ENCODE measurements at places on chromosomes 5 and 9.
A peak's percentile ranks its signal among the peaks of the same experiment; 100 is the strongest.

- DNase-seq = no peak
These were observed 165.5 kb downstream of the TTLL11 start for GRCh38 chr9:121927636-121928035.

DNA sequence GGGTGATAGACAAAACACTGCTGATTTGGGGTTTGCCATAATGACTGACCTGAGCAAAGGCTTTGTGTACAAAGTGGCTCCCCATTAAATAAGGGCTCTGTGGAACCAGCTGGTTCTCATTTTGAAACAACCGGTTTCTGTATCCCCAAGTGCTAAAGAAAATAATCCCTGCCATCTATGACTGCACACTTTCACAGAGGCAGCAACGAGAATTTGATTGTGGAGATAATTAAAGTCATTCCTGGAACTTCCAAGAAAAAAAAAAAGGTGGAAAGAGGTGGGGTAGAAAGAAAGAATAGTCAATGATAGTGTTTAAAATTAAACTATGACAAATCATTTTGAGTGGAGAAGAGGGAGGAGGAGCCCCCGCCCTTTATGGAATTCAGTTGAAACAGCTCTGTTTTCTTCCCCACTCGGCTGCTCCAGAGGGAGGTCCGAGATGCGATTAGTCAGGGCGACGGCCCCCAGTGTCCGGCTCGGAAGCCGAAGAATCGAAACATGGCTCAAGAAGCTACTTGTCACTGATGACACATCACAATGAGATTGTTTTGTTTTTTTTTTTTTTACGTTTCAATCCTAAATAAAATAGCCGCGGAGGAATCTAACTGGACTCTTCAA, 38.4 kb downstream of the EBF1 start:
- DNase-seq = peak; percentile 83

GRCh38 chr9:127323393-127323792, 58.8 kb downstream of the GARNL3 start:
- DNase-seq = no peak

DNA sequence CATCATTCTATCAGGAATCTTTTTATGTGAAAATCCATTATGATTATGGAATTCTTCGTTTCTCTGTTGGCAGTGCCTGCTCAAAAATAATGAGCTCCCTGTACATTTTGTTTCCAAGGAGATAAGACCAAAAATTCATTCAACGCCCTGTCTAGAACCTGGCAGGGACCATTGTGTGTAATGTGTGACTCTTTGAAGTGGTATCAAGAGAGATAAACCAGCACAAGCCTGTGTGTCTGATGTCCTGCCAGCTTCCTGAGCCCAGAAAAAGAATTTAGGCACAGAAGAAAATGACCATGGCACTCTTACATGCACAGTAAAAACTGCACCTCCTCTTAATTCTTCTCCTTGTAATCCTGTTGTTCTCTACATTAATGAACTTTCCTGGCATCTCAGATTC, 177.4 kb downstream of the SAXO1 start:
- no peak for DNase-seq

DNA sequence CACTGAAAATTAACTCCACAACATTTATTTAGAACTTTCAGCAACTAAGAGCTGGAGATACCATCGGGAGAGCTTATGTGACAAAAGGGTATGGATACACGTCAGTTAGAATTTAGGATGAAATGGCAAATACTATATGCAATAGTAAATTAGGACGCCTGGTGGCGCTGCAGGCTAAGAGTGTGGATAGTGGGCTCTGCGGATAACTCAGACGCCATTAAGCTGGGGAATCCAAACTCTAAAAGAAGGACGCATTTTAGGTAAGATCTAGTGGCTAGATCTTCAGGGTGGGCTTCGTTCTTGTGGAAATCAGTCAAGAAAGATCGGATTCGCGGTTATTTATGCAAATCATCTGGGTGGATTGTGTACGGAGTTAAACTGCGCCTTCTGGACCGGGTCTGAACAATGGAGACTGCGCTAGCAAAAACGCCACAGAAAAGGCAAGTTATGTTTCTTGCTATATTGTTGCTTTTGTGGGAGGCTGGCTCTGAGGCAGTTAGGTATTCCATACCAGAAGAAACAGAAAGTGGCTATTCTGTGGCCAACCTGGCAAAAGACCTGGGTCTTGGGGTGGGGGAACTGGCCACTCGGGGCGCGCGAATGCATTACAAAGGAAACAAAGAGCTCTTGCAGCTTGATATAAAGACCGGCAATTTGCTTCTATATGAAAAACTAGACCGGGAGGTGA, at the start of gene PCDHB5:
Gene PCDHB5, plus strand, starts transcription at position 177 of the 688 bp plus-strand sequence. Its CDS starts 229 bp downstream, at position 406.
- peak; percentile 1 for DNase-seq

DNA sequence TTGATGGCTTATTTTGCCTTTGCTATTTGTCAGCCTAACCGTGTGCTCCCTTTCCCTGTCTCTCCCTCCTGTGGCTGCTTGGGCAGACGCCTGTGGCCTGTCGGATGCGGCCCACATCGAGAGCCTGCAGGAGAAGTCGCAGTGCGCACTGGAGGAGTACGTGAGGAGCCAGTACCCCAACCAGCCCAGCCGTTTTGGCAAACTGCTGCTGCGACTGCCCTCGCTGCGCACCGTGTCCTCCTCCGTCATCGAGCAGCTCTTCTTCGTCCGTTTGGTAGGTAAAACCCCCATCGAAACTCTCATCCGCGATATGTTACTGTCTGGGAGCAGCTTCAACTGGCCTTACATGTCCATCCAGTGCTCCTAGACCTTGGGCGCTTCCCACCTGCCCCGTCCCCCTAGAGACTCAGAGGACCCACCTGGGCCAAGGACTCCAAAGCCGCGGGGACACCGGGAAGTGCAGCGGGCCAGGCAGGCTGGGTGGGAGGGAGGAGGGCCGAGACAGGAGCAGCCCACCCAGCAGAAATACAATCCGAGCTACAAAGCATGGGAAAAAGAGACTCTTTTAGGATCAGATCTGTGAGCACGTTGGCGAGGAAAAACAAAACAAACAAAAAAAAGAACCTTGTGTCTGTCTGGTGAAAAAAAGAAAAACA, 10.6 kb downstream of the NR2F1 start:
- no peak for DNase-seq

DNA sequence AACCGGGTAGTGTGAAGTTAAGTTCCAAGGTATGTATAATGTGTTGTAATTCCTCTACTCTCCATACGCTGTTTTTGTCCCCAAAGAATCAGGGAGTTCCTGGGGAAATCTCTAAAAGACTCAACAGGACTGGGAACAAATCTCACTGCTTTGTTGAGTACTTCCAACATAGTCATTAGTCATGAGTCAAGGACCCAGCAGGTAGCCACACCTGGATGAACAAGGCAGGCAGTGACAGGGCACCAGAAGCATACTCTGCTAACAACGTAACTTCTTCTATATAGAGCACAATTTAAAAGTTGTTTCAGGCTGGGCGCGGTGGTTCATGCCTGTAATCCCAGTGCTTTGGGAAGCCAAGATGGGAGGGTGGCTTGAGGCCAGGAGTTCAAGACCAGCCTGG, 126.8 kb downstream of the SLC1A3 start:
- no peak for DNase-seq

DNA sequence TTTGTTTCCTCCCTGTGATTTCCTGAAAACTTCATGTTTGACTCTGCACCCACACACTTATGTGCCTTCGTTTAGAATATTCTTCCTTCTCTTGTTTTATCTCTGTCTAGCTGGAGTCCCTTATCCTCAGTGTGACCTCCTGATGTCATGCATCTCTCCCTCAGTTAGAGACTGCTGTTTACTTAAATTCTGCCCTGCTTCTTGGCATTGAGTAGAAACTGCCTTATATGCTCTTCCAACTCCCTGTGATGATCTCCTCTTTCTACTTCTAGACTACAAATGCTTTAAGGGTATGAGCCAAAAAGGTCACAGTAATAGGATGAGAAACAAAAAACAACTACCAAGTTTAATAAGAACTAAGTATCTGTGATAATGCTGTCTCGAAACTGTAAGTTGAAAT, 12.2 kb downstream of the FGF10 start:
- no peak for DNase-seq

GRCh38 chr9:87226896-87227295, 270.8 kb upstream of the DAPK1 start:
- DNase-seq = peak; percentile 63

GRCh38 chr9:100125910-100126309, 26.9 kb downstream of the INVS start:
- DNase-seq = no peak

- DNase-seq = no peak
These were observed 729 bp upstream of the RORB start for GRCh38 chr9:74496406-74496805.

- DNase-seq = peak; percentile 72
These were observed 2.9 kb downstream of the JAK2 start for GRCh38 chr9:4987961-4988421.

GRCh38 chr5:102796498-102796897, 41.4 kb downstream of the PAM start:
- peak; percentile 22 for DNase-seq

DNA sequence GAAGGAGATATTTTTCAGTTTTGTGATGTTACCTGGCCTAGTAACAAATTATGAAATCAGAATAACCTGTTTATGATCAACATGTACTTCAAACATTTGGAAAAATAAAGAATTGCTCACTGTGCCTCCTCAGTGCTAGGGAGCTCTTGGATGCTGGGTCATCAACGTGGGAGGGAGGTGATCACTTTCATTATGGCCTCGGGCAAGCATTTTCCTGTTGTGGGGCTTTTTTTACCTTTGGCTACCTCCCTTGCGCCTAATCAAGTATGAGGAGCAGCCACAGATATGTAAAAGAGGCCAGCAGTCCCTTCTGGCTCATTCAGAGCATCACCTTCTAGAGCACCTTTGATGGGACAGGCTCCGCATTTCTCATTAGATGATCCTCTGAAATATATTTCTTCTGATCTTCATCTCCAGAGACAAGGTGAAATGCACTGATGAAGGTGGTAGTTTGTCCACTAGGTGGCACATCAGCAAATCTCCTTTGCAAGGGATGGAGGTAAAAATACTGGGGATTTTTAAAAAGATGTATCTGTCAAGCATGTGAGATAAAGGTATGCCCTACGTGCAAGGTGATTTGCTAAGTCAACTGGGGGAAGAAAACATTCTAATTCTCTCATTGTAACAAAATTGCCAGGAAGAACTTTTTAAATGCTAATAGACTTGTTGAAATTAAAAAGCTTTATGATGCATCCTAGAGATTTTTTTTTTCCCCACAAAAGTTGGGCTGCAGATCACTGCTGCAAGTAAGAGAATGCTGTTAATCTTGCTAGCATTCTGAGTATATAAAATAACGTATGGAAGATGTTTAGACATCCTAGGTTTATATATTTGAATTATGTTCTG, 218.2 kb downstream of the MAST4 start:
- DNase-seq = peak; percentile 53

GRCh38 chr9:129007035-129007765, 20.9 kb downstream of the SH3GLB2 start:
- no peak for DNase-seq

DNA sequence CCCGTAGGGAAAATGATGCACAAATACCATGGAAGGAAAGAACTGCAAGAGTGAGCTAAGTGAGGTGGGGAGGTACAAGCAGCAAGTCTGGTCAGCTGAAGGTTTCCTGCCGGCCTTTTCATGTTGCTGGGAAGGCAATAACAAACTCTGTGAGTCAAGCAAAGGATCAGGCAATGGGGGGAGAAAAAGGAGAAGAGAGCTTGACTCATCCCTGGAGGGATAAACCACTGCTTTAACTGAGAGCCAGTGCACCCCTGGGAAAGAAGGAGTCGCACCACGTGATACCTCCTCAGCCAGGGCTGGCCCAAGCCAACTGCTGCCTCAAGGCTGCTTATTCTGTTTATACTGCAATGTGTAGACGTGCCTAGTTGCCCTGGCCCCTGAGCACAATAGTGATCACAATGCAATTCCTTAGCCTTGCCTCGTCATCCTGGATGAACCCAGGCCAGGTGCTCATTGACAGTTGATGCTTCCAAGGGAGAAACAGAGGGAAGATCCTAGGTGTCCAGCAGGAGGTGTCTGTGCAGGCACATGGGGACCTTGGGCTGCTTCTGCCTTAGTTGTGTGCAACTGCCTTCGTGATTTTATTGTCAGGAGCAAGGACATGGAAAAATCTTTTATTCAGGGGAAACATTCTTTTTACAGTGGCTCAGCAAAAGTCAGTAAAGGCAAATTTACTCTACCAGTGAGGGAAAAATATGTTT, 203.0 kb upstream of the TUT7 start:
- DNase-seq = peak; percentile 95

- DNase-seq = no peak
These were observed 21.4 kb downstream of the WDR70 start for GRCh38 chr5:37400501-37400900.

DNA sequence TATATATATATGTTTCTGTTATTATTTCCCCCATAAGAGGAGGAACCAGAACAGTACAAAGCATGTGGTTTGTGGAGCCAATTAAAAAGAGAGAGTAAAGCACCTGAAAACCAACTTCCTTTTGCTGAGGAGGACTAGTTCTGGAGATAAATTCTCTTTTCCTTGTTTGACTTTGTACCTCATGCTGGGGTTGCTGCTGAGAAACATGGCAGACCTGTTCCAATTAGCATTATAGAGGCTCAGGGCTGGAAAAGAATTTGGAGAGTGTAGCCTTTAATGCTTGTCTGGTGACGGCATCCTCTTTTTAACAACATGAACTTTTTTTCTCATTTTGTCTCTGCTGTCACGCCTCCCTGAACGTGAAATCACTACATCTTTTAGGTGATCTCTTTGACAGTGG, 32.8 kb upstream of the NMUR2 start:
- no peak for DNase-seq
